ENCODE measurements at places on chromosomes 7 and 10.

DNA sequence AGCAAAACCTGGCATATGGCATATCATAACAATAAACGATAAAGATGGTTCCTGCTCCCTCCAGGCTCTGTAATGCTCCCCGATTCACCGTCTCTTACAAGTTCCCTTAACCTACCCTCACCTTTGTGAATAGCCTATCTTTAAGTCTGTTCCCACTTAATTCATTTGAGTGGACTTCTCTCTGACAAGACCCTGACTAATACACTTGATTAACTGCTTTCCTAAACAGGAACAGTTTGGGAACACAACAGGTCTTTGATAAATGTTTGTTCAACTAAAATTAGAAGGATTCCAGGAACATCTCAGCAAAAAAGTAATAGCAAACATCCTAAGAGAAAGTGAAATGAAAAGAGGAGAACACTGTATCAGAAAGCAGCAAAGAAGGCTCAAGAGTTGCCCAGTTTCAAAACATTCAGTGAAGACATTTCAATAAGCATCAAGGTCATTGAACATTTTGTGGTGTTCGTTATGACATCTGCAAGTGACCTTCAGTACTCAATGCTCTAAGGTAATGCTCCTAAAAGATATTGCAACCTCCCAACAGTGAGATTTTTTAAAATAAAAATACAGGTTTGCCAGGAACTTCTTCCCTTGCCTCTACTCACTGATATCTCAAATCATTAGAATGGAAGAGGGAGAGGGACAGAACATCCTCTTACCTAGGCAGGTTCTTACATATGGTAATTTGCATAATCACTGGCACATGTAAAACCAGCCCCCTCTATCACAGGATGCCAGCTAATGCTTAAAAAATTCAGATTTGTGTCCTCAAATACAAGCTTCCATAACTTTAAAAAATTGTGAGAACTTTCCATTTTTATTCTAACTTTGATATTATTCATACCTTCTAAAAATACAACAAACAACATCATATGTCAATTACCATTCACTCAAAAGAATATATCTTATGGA lies 11.4 kb upstream of the ARHGAP12 start:
- DNase-seq, result no peak

DNA sequence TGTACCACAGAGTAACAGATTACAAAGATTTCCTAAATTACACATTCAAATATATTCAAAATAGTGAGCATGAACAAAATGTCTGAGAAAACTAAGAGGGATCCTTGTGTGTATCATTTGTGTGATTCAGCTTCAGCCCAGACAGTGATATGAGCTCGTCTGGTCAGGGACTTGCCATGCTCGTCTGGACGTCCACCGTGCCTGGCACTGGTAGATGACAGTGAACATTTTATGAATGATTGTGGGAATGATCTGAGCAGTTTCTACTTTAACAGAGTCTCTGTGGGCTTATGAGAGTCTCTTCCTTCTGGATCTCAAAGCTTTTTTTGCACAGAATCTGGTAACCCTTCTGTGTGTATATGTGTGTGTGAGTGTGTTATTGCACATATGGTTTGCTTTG lies 34.2 kb upstream of the ANKRD2 start:
- no peak for DNase-seq

- no peak for DNase-seq
These were observed 110.6 kb downstream of the CLEC2L start for GRCh38 chr7:139634087-139634486.

DNA sequence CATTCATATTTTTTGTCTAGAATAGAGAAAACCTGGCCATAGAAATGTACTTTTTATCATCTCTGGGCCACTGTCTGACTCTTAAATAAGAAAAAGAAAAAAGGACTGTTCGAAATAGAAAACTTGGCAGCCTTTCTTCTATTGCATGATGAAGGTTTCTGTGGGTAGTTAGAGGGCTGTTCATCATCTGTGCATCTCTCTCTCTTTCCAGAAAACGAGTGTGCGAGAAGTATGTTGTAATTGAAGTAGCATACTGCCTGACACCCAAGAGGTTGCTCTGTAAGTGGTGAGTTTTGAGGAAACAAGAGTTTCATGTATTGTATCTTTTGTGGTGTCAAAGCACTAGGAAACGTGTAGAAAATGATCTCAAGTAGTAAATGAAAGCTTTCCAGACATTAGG lies 343.2 kb upstream of the TMEM229A start:
- DNase-seq, result no peak

DNA sequence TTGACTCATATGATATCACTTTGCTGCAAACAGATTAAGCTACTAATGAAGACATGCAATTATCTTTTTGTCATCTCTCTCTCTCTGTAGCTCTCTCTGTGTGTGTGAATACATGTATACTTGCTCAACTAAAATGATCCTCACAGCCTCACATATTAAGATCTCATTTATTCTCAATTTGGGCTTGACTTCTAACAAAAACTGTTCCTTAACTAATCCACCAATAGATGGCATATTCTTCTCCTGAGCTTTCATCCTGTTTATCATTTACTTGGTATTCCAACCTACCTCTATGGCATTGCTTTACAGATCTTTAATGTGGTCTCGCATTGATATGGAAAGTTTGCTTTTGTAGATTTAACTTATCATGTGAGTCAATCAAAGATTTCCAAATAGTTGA lies 540.4 kb downstream of the CNTNAP2 start:
- DNase-seq, result no peak

GRCh38 chr10:124319926-124320391 lies 98.8 kb downstream of the OAT start:
- no peak for DNase-seq

DNA sequence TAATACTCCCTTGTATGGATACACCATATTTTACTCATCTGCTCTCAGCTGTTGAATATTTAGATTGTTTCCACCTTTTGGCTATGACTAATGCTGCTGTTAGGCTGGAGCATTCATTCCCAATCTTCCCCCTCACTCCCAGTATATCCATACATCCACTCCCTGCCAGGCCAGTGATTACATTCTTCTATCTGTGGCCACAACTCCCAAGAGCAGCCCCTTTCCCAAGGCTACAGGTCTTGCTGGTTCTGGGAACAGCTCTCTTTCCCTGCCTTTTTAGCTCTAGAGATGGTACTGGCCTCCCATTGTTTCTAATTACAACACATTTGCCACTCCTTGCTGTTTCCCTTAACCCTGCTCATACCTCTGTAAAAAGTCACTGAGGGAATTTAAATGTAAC lies 28.2 kb downstream of the SFR1 start:
- no peak for DNase-seq

DNA sequence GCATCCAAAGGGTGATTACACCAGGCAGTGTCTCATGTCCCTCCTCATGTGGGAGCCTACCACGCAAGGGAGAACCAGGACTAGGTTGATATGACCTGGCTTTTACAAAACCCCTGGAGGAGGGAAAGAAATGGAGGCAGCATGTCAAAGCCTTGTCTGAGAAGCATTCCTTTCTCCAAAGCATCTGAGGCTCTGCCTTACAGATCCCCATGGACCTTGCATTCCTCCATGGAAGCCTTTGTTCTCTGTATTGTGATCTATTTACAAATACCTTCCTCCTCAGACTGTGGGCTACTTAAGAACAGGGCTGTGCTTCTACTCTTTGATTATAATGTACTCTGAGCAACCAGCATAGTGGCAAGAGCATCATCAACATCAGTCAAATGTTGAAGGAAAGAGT lies 197.0 kb downstream of the PLXNA4 start:
- no peak for DNase-seq

DNA sequence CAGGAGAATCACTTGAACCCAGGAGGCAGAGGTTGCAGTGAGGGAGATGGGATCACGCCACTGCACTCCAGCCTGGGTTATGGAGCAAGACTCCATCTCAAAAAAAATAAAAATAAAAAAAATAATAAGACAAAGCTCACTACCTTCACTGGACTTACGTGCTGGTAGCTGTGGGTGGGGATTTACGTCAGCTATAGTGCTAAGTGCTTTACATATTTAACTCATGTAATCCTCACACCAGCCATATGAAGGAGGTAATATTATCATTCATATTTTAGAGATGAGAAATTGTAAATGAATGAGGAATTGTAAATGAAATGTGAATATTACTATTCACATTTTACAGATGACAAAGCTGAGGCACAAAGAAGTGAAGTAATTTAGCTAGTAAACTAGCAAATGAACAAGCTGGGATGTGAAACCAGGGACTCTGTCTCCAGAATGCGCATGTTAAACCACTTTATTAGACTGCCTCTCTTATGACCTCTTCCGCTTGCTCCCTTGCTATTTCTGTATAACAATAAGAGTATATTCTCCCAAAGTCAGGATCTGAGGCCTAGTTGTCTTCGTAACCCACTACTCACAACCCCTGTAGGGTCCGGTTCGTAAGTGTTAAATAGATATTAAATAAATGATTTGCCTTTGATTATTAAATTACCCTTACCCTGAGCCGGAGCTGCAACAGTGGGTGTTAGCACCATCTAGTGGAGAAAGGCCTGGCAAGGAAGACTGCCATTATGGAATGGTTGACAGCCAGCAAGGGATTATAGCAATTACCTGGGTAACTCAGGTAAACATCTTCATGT lies 70.2 kb downstream of the HTR7 start:
- no peak for DNase-seq

- DNase-seq, result no peak
These were observed 124.2 kb upstream of the MKLN1 start for GRCh38 chr7:131203291-131203976.

DNA sequence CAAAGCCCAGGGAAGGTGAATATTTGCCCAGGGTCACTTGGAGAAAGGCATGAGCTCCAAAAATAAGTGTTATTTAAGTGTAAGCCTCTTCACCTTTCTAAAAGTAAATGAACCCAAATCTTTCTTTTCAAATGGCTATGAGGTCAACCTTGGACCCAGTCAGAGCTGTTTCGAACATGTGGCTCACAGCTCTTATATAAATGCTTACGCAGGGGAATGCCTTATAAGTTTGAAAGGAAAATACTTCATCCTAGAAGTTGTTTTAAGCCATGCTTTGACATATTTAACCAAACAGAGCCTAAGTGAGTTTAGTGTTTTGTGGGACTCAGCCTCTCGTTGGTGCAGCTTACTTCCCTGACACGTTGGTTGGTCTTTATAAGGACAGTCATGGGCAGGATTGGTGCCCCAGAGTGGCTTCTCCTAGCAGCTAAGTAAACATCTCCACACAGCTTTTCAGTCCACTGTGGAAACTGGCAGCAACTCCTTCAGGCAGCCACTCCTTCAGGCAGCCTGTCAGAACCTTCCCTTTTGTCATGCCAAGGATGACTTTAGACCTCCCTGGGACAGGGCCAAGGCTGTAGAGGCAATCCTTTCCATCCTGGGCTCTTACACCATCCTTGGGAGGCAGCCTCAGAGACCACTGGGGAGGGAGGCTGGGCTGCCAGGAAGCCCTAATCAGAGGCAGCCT lies 43.6 kb downstream of the MINDY4 start:
- no peak for DNase-seq

DNA sequence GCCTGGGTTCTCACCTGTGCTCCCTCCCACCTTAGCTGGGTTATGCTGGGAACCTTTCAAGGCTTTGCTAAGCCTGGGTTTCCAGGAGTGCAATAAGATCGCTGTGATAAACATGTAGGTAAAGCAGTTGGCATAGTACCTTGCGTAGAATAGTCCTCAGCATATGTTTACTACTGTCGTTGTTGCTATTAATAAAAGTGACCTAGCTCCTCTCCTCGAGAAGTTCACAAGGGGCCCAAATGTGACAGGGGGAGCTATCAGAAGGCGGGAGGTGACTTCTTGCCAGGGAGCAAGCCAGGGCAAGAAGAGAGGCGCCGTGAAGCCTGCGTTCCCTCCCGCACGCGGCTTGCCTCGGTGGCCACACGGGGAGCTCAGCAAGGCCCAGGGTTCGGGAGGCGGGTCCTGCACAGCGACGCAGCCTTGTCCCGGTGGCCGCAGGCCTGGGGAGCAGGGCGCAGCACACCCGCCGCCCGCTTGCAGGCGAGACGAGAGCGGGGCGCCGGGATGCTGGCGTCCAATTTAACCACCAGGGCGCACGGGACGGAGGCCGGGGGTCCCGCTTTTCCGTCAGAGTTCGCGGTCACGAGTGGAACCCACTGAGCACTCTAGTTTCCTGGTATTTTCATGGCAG lies 106.2 kb downstream of the SNX10 start:
- DNase-seq, result no peak

DNA sequence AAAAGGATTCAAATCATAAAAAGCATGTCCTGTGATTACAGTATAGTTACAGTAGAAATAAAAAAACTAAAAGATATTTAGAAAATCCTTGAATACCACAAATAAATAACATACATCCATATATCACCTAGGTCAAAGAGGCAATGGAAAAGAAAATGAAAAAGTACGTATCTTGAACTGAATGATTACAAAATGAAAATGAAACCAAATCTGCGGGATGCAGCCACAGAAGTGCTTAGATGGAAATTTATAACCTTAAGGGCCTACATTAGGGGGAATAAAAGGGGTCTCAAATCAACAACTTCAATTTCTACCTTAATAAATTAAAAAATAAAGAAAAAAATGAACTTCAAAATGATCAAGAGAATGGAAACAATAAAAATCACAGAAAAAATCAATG lies 879.0 kb upstream of the CELF2 start:
- DNase-seq, result no peak

DNA sequence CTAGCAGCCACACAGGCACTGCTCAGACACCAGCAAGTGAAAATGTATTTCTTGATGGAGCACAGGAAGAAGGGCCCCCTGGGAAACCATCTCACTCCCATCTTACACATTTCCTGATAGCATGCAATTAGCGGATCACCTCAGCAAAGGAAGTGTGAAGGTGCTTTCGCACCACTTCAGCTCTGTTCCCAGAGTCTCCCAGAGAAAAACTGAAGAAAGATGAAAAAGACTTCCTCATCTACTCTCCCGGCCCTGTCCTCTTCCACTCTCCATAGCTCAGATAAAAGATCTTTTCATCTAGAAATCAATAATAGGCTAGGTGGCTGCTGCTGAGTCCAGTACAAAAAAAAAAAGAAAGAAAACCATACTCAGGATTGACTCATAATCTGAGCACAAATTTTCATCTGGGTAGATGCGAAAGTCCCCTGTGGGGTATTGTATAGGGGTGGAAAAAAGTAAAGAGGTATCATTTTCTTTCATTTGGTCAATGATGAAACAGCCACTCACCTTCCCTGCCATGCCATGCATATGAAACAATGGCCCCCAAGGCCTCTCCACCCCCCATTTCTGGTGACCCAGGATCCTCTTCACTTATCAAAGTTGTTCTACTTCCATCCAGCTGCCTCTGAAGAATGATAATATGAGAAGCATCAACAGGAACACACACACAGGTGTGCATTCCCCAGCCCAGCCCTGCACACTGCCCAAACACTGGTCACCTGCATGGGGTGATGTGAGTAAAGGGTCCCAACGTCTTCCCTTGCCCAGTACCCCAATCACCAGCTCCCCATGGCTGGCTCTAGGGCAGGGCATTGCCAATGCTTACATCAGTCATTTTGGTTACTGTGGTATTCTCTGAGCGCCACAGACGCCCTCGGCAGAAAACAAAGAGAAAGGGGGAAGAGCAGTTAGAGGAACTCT lies 48.8 kb upstream of the DGKI start:
- no peak for DNase-seq

DNA sequence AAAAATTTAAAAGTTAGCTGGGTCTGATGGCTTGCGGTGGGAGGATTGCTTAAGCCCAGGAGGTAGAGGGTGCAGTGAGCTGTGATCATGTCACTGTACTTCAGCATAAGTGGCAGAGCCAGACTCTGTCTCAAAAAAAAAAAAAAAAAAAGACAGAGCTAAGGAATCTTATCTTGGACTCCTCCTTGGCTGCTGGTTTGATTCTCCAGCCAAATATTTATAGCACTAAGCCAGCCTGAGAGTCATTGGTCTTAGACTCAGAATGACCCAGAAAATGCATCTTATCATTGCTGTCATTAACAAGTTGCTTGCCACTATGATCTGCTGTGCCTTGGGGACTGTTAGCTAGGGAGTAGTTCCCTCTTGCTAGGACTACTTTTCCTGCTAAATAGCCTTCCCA lies 164.7 kb downstream of the GNAT3 start:
- no peak for DNase-seq
